ENCODE measurements at places on chromosomes 2 and 18.
A peak's percentile ranks its signal among the peaks of the same experiment; 100 is the strongest.

DNA sequence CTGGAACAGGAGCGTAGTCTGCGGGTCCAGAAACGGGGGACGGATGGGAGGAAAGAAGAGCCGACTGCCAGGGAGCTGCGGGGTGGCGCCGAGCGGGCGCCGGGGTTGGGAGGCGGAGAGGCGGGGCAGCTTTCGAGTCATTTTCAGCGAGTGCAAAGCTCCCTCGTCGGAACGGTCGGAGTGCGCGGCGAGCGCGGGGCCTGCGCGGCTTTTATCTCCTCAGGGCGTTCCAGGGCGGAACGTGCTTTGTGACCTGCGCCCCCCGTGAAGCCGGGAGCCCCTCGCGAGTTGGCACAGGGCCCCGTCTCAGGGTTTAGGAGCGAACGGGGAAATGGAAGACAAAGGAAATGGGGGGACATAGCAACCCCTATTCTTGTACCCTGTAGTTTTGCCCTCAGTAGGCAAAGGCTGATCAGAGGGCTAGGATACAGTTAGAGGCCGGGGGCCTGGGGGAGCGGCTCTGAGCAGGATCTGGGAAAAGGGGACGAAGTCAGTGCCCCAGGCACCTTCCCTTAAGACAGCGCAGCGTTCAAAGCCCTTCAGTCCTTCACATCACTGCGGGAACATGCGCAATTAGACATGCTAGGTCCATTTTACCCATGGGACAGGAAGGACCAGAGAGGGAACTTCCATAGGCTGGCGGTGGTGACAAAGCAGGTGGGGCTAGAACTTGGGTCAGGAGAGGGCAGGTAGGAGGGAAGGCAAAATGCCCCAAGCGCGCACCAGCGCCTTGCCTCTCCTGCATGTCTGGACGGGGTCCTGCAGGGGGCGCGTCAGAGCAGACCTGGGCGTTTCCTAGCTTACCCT, 60.1 kb upstream of the IL1RL1 start:
- peak; percentile 37 for DNase-seq

DNA sequence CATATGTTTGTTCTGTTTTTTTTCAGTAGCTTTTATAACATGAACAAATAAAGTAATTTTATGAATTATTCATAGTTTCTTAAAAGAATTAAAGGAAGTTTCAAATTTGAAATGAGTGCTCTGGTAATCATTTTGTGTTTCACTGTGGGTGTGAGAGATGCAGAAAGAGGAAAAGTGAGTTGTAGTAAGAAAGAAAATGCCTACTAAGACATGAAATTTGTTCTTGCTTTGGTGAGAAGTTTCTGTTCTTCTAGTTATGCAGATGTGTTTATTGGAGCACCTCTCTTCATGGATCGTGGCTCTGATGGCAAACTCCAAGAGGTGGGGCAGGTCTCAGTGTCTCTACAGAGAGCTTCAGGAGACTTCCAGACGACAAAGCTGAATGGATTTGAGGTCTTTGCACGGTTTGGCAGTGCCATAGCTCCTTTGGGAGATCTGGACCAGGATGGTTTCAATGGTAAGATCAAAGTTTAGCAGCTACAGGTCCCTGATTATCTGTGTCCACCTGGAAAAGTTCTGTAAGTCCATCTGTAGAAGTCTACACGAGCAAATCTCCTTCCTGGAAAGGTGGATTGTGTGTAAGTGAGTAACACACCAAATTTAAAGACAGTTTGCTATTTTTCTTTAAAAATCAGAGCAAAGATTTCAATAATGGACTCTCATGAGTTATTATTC, 51.4 kb downstream of the ITGAV start:
- DNase-seq: no peak

DNA sequence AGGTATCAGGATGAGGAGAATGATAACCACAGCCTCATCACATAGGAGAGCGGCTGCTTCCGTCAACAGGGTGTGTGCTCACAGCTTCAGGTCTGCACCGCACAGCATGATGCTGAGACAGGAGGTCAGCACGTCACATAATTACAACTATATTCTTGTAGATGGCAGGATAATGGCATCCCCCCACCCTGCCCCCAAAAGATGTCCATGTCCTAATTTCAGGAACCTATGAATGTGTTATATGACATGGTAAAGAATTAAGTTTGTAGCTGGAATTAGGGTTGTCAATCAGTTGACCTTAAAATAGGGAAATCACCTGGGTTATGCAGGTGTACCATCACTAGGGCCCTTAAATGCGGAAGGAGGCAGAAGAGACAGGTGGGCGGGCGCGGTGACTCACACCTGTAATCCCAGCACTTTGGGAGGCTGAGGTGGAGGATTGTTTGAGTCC, 73.9 kb downstream of the ARL4C start:
- no peak for DNase-seq

DNA sequence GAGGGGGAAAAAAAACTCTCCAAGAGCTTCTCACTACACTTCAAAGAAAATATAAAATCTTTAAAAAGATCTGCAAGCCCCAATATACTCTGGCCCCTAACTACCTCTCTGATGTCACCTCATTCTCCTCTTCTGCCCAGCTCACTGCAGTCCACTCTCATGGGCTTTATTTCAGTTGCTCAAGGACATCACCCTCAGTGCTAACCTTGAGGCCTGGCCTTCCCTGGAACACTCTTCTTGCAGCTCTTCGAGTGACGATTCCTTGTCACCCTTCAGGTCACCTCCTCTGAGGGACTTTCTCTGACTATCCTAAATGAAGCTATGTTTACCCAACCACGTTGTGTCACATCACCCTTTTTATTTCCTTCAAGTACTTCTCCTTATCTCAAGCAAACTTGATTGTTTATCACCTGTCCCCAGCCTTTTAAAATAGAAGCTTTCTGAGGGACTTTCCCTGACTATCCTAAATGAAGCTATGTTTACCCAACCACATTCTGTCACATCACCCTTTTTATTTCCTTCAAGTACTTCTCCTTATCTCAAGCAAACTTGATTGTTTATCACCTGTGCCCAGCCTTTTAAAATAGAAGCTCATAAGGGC, 10.4 kb downstream of the RTTN start:
- DNase-seq: no peak

GRCh38 chr18:7470101-7470500, 97.0 kb upstream of the PTPRM start:
- no peak for DNase-seq

DNA sequence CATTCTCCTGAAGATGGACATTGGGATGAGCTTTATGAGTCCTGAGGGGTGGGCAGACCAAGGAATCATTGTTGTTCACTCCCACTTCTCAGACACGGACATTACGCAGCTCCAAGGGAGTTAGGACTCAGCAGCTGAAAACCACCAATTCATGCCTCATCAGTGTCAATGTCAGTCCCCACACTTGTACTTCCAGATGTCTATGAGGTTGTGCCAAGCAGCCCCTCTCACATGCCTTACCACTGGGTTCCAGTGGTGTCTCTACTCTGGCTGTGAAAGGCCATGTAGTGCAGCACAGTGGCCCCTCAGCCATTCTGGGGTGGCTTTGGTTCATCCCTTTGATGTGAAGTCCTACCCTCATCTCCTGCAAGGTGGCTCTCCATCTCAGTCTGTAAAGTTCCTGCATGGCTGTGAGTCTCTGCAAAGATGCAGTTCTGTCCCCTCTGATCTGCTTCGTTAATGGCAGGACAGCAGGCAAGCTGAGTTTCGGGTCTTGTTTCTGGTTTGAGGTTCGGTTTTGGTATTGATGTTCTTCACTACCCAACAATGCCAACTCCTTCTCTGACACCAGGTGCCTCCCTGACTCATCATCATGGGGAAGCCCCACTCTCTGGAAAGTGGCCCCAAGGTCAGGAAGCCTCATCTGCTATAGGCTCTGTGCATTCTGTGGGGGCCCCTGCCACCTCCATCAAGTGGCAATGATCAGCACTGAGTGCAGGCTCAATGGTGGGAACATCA, 14.0 kb upstream of the COL6A3 start:
- DNase-seq: no peak
